ENCODE measurements at places on chromosomes 4 and X.

- no peak for DNase-seq
Observed at GRCh38 chrX:105695451-105695850, 126.9 kb upstream of the NRK start.

DNA sequence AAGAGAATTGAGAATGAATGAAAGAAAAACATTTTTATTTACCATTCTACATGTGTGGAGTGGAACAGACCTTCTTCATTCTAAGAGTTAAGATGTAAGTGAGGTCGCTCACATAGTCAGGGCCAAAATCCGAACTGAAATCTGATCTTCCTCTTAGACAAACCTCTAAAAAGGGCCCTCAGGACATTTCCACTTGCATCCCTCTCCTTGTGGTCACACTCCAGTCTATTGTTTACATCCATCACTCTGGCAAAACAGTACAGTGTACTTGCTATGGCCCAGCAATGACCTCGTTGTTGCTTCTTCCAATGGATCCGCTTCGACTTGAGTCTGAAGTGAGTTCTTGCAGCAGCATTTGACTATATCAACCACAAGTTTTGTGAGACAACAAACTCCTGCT is 54.2 kb downstream of the MOSPD2 start:
- DNase-seq, result no peak

DNA sequence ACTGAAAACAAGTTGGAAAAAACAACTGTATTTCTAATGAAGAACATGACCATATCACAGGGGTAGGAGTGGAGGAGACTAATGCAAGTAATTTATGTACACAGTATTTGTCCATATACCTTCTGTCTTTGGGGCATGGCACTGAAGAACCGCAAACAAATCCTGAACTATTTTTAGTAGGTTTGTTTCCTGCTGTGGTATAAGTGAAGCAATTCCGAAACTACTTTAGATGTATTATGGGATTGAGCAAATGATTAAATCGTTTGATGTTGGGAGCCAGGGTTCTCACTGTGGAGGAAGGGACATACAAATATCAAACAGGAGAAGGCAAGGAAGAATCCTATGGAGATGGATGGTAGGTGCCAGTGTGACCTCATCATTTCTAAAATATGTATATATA is 18.9 kb upstream of the SH3KBP1 start:
- no peak for DNase-seq

- DNase-seq, result peak; percentile 37
Observed at GRCh38 chrX:103663981-103664762, 22.3 kb downstream of the MORF4L2 start.

DNA sequence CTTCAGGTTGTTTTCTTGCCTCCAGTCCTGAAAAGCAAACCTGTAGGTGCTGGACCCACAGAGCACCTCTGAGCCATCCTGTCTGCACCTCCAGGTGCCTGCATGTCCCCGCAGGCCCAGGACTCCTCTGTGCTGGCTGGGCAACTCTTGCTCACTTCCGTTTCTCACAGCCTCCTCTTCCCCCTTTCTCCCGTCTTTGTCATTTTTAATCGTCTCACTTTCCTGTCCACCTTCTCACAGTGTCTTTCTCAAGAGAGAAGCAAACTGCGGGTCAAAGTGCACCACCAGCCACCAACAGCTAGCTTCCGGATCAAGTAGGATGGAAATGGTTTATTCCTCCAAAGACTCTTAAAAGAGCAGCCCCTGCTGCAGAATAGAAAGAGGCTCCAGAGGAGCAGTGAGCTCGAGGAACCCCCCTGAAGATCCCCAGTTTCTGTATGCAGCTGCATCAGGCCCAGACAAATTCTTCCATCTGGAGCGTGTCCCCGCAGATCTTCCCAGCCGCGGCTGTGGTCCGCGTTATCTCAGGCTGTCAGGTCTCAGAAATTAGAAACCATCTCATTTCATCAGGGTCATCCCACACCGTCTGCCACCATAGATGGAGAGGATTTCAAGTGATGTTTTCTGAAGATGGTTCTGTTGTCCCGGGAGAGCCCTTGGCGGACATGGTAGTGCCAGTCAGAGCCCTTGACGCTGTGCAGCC is 87.7 kb downstream of the FHDC1 start:
- DNase-seq, result no peak

DNA sequence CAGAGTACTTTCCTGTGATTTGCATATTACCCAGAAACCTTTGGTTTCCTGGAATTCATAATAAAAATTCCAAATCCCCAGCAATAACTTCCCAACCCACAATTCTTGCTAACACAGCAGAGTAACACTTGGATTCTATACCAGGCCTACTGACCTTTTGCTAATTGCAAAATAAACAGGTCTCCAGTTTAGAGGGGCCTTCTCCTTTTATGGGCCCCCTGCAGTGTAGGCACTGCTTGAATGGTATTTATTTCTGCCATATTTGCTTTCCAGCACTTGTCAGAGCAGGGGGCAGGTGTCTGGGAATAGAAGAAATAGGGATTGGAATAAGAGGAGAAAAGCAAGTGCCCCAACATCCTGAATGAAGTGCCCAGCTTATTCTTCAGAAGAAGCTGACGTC is 25.3 kb upstream of the GPC3 start:
- DNase-seq, result no peak

DNA sequence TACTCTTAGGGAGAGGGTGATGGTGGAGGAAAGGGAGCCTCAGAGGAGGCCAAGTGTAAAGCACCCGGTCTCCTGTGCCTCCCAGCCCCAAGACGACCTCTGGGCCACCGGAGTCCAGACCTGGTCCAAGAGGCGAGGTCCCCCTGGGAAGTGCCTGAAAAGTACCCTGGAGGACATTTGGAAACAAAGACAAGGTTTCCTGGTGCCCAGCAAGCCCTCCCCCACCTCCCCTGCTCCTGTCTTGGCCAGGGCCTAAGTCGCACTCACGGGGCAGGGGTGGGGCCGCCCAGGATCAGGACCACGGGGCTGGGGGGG is 532 bp upstream of the SH3BP2 start:
- DNase-seq, result no peak

- DNase-seq, result no peak
Observed at GRCh38 chr4:129532573-129532972, 436.6 kb downstream of the C4orf33 start.

- DNase-seq, result no peak
Observed at GRCh38 chr4:161767116-161767515, 396.7 kb downstream of the FSTL5 start.

DNA sequence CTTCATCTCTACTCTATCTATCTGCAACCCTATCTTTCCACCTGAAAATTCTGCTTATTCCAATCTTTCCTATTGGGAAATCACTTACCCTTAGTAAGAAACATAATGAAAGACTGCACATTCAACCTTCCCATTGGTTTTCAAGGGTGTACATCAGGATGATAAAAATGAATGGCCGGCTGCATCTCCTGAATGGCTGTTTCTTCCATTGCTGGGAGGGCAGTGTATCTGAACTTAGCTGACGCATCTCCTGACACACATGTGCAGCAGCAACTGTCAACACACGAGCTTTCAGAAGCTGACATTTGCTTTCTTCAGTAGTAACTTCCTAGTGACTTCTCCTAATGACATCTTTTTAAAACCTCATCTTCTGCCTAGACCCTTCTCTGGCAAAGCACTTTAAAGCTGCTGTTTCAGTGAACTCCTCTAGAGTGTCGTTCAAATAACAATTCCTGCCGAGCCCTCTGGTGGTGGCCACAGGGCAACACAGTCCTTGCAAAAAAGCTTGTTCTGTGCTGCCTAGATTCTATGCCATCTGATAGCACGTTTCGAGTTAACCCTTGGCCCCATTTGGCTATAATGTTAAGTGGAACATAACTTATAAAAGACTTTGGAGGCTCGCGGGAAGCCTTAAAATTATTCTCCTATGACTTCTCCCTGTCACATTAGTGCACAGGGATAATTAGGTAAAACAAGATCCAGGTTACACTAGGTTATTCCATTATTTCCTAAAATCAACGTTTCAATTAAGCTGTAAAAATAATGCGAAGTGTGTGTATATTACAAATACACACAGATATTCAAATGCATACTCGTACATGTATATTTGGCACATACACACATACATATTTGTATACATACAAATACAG is 2340.7 kb downstream of the PCDH7 start:
- peak; percentile 59 for DNase-seq

DNA sequence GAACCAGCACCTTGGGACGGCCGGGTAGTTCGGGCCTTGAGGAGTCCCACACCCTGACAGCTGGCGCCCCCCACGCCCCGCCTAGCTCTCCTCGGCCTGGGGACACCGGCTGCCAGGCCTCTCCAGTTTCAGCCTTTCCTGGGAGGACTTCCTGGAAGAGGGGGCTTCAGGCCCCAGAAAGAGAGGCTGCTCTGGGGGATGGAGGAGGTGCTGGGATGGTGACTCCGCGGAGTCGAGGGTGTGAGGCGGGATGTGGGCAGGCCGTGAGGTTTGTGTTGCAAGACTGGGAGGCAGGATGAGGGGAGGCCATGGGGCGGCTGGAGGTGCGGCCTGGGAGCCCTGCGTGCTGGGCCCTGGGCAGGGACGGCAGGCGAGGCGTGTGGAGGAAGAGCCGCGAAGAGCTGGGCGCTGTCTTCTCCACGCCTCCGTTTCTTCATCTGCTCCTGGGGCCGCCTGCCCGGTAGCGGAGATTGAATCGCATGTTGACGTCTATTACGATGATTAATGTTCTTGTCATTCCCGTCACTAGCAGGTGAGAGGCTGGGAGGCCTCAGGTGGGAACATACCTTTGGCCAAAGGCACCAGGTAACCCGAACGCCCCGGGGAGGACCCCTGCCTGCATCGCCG is 918 bp upstream of the FGFRL1 start:
- DNase-seq, result peak; percentile 79

DNA sequence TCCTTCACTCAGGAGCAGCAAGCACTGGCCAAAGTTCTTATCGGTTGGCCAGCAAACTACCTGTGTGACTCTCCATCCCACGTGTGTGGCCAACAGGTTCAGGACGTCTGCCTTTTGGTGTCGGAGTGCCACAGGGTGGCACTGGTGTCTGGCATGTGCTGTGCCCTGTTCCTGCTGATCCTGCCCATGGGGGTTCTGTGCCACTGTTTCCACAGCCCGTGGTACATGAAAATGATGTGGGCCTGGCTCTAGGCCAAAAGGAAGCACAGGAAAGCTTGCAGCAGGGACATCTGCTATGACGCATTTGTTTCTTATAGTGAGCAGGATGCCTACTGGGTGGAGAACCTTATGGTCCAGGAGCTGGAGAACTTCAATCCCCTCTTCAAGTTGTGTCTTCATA is 4.6 kb upstream of the TLR2 start:
- DNase-seq, result no peak

DNA sequence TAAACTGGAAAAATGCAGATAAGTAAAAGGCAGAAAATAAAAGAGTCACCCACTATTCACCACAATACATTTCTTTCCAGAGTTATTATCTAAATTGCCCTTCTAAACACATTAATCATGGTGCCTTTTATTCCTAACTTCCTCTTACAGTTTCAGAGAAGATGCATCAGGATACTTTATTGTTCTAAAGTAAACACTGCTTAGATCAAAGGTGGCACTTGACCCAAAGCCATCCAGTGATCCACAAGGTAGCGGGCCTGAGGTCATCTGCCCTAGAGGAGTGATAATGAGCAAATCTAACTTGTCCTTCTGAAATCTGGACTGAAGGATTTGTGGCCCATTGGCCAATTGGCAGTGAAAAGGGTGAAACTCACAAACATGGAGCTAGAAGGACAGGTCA is 12.0 kb upstream of the TMEM154 start:
- no peak for DNase-seq

Data from left lobe of liver (tissue), 2 donors.